NB4 (cell line): ENCODE measurements at places on chromosomes 1 and 21.
A peak's percentile ranks its signal among the peaks of the same experiment; 100 is the strongest.

DNA sequence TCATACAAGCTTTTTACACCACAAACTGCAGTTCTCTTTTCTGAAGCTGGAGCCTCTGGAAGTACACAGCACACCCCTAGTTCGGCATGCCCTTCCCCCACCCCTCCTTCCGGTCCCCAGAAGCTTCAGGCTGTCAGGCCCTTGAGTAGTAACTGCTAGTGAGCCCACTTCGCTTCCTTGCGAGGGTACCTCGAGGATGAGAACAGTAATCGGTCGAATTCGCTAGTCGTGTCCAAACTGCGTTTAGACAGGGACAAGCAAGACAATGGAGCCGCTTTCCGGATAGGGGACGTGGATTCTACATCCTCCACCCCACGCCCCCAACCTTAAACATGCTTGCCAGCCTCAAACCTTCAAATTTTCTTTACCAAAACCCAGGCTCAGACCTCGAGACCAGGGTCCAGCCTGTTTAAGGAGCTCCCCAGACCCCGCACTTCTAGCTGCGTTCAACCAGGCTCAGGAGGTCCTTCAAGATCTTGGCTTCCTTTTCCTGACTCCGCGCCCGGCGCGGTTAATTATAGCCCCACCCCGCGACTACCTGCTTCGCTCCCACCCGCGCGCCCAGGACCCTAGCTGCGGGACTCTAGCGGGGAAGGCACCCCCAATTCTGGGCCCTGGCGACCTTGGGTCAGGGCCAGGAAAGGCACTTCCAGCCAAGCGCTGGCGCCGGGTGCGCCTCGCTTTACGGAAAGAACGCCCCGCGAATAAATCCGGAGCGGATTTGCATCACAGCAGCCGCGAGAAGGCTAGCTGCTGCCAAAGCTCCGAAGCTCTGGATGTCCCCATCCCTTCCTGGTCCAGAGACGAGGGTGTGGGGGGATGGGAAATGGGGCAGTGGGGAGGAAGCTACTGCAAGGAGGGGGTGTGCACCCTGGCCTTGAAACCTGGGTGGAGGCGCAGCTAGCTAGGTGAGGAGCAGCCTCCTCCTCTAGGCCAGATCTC, 8.1 kb upstream of the TSPAN1 start:
- peak; percentile 33 for DNase-seq

DNA sequence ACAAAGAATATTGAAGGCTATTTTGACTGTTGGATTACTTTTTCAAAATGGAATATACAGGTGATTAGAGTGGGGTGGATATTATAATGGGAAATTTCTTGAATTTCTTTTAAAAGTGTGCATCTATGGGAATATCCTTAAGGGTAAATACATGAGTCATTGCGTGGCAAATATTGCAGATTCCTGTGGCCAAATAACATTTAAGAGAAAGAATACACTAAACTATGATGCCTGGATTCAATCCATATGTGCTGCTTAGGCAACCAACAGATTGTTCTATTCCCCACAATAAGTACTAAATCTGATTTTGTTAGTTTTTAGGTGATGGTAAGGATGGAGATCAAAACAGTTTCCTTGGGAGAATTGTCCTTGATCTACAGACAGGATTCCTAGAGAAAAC, 119.5 kb downstream of the HMCN1 start:
- DNase-seq, result no peak

GRCh38 chr1:230020451-230020850, 46.6 kb upstream of the GALNT2 start:
- DNase-seq, result no peak

DNA sequence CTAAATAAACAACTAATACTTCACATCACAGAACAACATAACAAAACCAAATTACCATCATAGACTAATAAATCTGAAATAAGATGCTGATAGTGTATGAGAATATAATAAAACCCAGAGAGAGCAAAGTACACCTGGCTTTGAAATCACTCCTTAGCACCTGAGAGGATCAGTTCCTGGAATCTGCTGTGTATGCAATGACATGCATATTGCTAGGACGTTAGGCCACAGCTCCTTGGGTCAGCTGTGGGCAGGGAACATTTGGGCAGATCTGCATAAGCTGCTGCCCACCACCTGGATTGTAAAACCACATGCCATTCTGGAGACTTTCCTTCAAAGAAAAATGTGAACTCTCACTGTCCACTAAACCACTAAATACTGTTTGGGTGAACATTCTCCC, 81.1 kb downstream of the NR5A2 start:
- DNase-seq, result no peak

DNA sequence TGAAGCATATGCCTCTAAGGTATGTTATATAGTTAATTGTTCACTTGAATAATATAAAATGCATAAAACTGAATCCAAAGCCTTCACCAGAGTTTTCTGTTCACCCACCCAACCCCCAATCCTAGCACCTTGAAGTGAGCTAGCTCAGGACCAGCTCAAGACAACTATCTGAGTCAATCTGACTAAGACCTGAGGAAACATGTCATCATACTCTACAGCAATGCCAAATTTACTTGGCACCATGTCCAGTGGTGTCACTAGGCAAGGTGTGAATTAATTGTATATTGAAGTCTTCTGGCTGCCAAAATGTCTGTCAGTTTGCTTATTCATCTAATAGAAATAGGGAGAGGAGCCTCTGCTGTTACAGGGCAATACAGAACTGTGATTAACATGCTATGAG, 3.8 kb downstream of the DNASE2B start:
- DNase-seq, result no peak

DNA sequence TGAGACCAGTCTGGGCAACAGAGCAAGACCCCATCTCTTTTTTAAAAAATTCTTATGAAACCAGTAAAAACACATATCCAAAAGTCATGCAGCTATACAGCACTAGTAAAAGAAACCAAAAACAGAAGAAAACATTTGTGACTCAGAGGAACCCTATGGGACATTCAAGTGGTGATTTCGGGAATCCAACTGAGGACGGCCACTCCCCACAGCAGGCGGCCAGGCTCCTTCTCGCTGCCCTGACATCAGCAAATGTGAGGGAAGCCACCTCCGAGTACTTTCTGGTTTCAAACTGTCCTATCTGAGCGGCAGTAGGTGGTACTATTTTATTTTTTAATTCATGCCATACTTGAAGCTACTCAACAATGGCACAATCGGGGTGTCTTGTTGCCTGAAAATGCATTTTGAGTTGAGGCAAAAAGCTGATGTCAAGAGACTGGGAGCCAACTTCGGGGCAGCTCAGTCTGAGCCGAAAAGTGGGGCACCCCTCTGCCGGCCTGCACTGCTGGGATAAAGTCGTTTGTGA, 3.3 kb downstream of the SUMO3 start:
- DNase-seq, result no peak

DNA sequence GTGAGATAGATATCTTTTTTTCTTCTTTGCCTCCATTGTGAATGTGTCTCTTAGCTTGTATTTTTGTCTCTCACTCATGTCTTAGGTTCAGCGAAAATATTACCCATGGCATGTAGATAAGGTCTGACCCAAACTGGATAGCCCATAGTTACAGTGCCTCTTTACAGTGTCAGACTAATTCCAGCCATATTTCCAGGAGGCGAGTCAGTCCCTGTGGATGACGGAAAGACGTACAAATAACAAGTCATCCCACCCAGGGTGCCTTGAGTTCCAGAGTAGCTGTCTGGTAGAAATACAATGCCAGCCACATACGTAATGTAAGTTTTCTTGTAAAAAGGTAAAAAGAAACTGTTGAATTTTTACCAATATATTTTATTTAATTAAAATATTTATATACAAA, 157.3 kb downstream of the ZNF281 start:
- no peak for DNase-seq

GRCh38 chr21:45739218-45740087, 95.9 kb downstream of the PCBP3 start:
- DNase-seq, result peak; percentile 20

- peak; percentile 79 for DNase-seq
Measured at GRCh38 chr1:9292361-9293240, at the start of gene SPSB1. SPSB1 (plus strand) TSS chr1:9292894; CDS start chr1:9355892, 62,998 bp downstream.

- no peak for DNase-seq
Measured at GRCh38 chr1:236692742-236693141, 6.4 kb downstream of the ACTN2 start.

DNA sequence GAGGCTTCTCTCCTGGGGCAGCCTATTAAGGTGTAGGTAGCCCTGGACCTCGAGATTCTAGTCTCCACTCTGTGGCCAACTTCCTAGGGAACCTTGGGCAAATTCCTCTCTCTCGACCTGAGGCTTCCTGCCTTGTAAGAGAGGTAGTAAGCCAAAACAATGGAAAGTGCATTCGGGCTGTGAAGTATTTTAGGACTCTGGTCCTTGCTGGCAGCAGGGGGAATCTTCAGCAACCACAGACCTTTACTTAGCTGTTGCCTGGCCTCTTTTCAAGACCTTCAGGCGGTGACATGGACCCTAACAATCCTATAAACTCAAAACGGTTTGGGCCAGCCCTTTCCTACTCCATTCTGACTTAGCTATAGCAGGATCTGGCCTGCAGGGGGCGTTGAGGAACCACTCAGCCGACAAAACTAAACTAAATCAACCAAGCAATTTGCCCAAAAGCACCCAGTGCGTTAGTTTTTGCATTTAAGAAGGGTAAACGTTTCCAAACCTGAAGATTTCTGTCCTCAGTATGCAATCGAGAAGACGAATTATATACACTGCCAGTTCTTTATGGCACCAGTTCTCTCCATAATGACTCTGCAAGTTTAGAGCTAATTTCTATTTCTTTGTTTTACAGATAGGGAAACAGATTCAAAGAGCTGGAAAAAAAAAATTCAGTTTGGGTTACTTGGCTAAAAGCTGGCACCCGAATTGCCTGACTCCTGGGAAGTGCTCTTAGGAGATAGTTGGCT, 10.9 kb upstream of the SESN2 start:
- DNase-seq, result peak; percentile 87

DNA sequence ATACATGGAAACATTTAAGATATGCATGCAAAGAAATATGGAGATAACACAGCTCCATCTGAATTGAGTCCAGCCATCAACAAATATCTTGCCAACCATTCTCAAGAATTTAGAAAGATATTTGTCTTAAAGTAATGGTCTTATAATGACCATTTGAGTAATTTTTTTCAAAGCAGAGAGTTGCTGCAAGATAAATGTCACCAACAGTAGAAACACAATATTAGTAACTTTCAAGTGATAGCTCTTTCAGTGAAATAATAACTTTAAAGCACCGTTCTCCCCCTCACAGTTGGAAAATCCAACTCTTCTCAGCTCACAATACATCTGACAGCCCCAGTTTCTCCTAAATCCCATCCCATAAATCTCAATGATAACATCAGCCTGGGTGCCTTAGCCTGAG, 481.0 kb upstream of the ADAMTS5 start:
- DNase-seq, result no peak

GRCh38 chr1:17798011-17798410, 42.9 kb downstream of the ACTL8 start:
- DNase-seq, result no peak
